ENCODE measurements at places on chromosomes 2 and 18.

DNA sequence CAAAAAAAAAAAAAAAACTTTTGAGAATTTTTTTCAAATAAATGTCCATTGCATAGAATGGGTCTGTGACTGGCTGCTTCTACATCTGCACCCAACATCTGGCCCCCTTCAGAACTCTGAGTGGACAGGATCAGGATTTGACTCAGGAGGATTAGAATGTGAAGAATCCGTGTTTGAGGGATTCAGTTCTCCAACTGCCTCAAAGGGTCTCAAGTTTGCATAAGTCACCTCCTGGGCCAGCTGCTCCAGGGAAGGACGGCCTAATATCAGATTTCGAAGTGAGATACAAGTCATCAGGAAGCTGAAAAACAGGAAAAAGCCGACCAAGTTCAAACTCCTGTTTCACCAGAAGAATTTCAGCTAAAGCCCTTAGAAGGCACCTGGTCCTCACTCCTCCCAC lies 10.9 kb downstream of the MAT2A start:
- no peak for DNase-seq

- DNase-seq = no peak
Observed at GRCh38 chr2:105391763-105392662, 6.8 kb downstream of the FHL2 start.

GRCh38 chr2:242001853-242002252 lies 132.3 kb downstream of the RTP5 start:
- no peak for DNase-seq

- DNase-seq = no peak
Observed at GRCh38 chr2:180990794-180991193, 10.4 kb downstream of the UBE2E3 start.

GRCh38 chr2:73339201-73339600 lies 45.9 kb upstream of the EGR4 start:
- no peak for DNase-seq

DNA sequence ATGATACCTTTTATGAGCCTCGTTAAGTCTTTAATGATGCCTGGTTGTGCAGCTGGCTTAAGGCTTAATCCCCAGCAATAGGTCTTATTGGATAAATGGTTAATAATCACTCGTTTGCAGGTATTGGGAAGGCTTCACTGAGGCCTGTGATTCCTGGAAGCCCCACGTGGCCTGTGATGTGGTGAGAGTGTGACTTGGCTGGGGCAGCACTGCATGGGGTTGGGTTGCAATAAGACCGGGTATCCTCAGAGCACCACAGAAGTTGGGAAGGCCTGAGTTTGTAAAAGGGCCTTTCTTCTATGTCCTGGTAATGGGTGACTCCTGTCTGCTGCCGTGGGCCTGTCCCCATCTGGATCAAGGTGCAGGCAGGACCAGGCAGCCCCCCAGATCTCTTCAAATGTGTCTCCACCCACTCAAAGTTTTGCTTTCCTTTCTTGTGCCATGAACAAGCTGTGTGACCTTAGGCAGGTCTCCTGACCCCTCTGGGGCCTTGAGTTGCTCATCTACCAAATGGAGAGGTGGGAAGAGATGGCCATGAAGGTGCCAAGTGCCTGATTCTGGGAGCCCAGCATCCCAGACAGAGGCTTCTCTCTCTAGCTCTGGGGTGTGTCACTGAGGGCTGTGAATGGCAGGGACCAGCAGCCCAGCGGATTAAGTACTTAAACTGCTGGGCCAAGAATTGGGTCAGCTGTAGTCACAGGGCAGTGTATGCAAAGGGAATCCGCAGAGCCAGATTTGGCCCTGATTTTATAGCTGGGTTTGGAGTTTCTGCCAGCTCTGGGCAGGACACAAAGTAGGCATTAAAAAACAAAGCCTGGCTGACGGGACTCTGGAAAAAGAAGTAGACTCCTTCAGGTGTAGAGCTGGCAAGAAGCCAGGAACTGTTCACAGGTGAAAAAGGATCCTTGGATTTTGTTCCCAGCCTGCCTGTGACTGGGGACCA lies 24.4 kb downstream of the LBH start:
- DNase-seq = peak; percentile 90

All from retinal pigment epithelial cell (primary cell).